ENCODE measurements at places on chromosomes 2 and 18. TPM values are rescaled to one million over a fixed set of nuclear protein-coding genes. Genes with fewer than 3 reads are reported as not detected.

Gene POLR1B
- 11.8 TPM for total RNA-seq

Gene CAPN14
- total RNA-seq = 0.05 TPM

Gene CNTNAP5
- total RNA-seq = not detected

Gene ARHGAP15
- total RNA-seq = not detected

Gene SULT1C2
- total RNA-seq = 0.37 TPM

Gene ZNF512
- 35.7 TPM for total RNA-seq

Gene PDE1A
- 2.9 TPM for total RNA-seq

Gene CXCR2
- not detected for total RNA-seq

Gene PLCL1
- total RNA-seq = 2.5 TPM

Gene ACMSD
- not detected for total RNA-seq

Data from myocyte (in vitro differentiated cells).